CD4-positive, alpha-beta T cell treated with Interleukin-1 beta for 1 hour (primary cell): ENCODE measurements at places on chromosomes 13 and 19.

- DNase-seq = no peak
Observed at GRCh38 chr19:7450243-7451223, 38.3 kb downstream of the PEX11G start.

- no peak for DNase-seq
Observed at GRCh38 chr19:38375748-38376147, 1.4 kb downstream of the PSMD8 start.

DNA sequence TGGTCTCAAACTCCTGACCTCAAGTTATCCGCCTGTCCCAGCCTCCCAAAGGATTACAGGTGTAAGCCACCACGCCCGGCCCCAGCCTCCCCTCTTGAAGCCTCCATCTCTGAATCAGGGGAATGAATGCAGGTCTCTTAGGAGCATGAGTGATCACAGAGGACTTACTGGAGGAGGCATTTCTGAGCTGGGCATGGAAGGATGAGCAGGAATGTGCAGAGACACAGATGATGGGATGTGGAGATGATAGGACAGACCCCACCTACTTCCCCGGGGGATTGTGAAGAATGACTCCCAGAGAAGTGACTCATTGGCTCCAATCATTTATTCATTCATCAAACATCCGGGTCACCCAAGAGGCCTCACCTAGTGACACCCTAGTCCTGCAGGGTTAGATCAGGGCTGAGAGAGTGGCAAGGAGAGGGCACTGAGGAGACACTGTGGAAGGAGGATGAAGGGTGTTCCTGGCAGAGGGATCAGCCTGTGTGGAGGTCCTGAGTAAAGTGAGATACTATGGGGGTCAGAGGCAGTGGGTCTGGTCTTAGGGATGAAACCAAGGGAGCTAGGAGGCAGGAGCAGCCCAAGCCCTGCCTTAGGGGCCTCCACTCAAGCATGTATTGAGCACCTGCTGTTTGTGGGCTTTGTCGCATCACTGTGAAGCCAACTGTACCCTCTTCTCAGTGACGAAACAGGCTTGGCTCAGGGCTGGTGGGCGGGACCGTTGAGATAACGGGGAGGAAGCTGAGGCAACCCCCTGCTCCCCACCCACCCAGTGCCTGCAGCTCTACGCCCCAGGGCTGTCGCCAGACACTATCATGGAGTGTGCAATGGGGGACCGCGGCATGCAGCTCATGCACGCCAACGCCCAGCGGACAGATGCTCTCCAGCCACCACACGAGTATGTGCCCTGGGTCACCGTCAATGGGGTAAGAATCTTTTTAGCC lies 3.0 kb downstream of the IFI30 start:
- DNase-seq = no peak

DNA sequence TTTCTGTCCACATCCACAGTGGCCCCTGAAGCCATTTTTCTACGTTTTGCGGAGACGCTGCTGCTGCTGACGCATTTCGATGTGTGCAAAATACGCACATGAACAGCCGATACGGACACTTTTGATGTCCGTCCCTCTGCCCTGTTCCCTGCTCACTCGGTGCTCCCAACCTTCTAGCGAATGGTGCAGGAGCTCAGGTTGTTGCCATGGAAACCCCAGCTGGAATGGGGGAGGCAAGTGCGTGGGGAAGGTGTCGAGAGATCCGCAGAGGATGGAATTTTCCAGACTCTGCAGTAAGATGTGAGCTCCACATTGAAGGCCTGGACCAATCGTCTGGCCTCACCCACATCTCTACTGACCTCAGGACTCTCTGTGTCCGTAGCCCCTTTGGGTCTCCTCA lies 109.2 kb upstream of the USP29 start:
- DNase-seq = no peak

GRCh38 chr13:70932511-70932910 lies 824.3 kb upstream of the KLHL1 start:
- DNase-seq = no peak
